ENCODE measurements at places on chromosomes 4 and X. TPM values are rescaled to one million over a fixed set of nuclear protein-coding genes. Genes with fewer than 3 reads are reported as not detected.

The VCX2 gene
- not detected for total RNA-seq

The DDX60 gene
- total RNA-seq, result 3.0 TPM

The CC2D2A gene
- 4.7 TPM for total RNA-seq

- H3K4me1 ChIP-seq, result no peaks in the 10 kb centered on the region
- H3K27ac ChIP-seq, result no peak overlapping the region
- DNase-seq, result no peak
- H3K36me3 ChIP-seq, result no peaks in the 10 kb centered on the region
- peaks cover 15% of the 10 kb centered on the region for H3K27me3 ChIP-seq
Measured at GRCh38 chr4:10336471-10336870, 120.8 kb downstream of the ZNF518B start.

DNA sequence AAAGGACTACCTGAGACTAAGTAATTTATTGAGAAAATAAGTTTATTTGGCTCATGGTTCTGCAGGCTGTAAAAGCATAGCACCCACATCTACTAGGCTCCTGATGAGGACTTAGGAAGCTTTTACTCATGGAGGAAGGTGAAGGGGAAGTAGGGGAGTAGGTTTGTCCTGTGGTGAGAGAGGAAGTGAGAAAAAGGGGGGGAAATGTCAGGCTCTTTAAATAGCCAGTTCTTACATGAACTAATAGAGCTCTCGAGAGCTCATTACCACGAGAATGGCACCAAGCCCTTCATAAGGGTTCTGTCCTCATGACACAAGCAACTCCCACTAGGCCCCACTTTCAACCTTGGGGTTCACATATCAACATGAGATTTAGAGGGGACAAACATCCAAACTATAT lies 125.5 kb upstream of the NRK start:
- no peak overlapping the region for H3K27ac ChIP-seq
- no peaks in the 10 kb centered on the region for H3K27me3 ChIP-seq
- H3K4me3 ChIP-seq, result no peak overlapping the region

- no peak overlapping the region for H3K27ac ChIP-seq
- no peak for DNase-seq
- H3K36me3 ChIP-seq, result no peaks in the 10 kb centered on the region
- H3K4me1 ChIP-seq, result no peaks in the 10 kb centered on the region
- no peak overlapping the region for H3K4me3 ChIP-seq
Measured at GRCh38 chrX:153499341-153499740, 4.6 kb downstream of the BGN start.

GRCh38 chrX:9443327-9443726 lies 21.5 kb upstream of the TBL1X start:
- H3K27me3 ChIP-seq, result no peaks in the 10 kb centered on the region
- H3K4me1 ChIP-seq, result no peaks in the 10 kb centered on the region
- no peaks in the 10 kb centered on the region for H3K36me3 ChIP-seq
- no peak overlapping the region for H3K4me3 ChIP-seq

GRCh38 chr4:119087121-119087520 lies 48.5 kb upstream of the MYOZ2 start:
- no peaks in the 10 kb centered on the region for H3K27me3 ChIP-seq
- no peak overlapping the region for H3K4me3 ChIP-seq
- DNase-seq, result no peak
- H3K36me3 ChIP-seq, result no peaks in the 10 kb centered on the region
- H3K4me1 ChIP-seq, result peaks cover 6% of the 10 kb centered on the region
- no peak overlapping the region for H3K27ac ChIP-seq

Measured in psoas muscle (tissue), 8 donors.